HCT116 (cell line): ENCODE measurements at places on chromosomes 2 and 18.

GRCh38 chr2:63661076-63661475 lies 72.3 kb downstream of the MDH1 start:
- no peak for DNase-seq

DNA sequence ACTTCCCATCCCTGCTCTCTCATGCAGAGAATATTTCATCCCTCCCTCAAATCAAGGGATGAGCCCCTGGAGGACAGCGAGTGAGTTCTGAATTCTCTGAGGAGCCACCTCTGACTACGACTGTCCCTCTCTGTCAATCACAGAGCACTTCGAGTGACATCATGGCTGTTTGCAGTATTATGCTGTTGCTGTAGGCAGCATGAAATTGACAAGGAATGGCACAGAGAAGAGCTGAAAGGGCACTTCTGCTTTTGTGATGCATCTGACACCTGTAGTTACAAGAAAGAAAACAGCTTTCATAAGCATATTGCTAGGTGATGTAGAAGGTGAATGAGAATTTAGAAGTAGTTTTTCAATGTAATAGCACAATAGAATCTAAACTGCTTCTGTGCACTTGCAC lies 166.9 kb downstream of the ARHGAP15 start:
- no peak for DNase-seq

DNA sequence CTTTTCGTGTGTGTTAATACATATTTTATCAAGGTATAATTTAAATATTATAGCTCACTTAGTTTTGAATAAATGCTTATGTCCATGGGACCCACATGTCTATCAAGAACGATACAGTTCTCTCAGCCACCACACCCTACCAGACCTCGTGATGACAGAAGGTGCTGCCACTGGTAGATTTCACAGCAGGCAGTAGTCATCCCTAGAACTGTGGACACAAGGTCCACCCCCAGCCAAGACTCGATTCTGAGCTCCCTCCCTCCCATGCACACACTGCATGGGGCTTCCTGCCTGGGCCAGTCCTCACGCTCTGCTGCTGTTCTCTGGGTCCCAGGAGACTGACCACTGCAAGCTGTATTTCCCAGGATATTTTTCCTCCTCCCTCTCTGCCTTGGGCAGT lies 26.5 kb upstream of the CREB1 start:
- DNase-seq, result no peak

GRCh38 chr2:147331790-147332419 lies 512.9 kb upstream of the ACVR2A start:
- peak; percentile 38 for DNase-seq

- no peak for DNase-seq
Observed at GRCh38 chr2:20657522-20658235, 6.8 kb upstream of the HS1BP3 start.

DNA sequence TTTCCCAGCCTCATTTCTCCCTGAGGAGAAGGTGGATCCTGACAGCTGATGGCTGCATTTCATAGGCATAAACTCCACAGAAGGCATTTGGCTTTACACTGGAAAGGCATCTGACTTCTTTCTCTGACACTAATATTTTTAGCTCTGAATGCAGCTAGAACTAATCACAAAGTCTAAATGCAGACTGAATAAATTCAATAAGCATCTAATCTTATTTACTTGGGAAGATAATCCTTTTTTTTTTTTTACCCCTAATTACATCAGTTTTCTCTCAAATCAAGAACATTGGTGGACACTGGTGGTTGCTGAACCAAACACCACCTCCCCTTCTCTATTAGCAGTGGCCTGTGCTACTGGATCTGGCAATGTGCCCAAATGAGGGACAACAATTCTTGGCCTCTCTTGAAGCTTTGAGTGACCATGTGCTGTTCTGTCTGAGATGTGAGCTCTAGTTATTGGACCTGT lies 50.9 kb upstream of the CD226 start:
- no peak for DNase-seq

DNA sequence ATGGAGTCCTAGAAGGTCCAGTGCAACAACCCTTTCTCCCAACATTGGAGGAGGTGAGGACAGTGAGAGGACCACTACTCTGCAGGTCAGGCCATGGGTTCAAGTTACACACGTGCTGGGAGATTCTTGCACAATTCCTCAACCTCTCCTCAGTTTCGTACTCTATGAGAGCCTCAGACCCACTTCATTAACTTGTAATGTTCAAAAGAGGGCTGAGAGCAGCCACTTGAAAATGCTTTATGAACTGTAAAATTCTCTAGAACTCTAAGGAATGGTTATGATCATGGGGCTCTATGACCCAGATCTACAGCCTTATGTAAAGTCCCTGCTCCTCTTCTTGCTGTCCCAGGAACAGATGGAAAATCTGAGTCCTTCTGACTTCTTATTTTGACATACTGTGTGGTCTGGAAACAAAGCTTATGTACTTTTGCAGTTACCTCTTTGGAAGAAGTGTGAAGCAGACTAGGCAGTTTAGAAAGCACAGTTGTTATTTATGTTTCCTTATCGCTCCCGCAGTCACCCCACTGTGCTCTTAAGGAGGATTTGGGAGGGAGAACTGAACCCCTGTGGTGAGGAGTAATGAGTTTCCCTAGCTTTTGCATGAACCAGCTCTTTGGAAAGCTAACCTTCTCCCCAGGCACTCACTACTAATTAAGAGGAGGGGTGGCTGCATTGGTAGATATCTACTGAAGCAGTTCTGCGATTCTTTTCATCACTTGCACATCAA lies 296.6 kb downstream of the LRRTM1 start:
- no peak for DNase-seq

- no peak for DNase-seq
Observed at GRCh38 chr2:148928395-148928794, 53.4 kb downstream of the KIF5C start.

DNA sequence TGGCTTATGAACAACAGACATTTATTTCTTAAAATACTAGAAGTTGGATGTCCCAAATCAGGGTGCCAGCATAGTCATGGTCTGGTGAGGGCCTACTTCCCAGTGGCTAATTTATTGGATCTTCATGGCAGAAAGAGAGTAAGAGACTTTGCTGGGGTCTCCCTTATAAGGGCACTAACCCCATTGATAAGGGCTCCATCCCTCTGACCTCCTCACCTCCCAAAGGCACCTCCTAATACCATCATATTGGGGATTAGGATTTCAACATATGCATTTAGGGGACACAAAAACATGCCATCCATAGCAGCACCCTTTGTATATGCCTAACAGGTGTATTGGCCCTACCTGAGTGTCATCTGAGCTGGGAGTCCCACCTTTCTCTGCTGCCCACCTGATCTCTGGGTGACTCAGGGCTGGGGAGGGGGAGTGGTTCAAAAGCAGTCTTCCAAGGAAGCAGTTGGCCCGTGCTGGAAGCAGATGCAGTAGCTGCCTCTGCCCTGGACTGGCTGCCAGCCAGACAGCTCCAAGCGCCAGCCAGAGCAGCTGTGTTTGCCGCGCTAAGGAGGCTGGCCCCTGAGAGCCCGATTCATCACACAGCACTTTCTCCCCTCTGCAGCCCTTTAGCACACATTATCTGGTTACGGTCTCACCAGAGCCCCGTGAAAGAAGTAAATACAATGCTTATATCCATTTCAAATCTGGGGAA lies 84.6 kb downstream of the SMAD7 start:
- no peak for DNase-seq

- no peak for DNase-seq
Observed at GRCh38 chr2:45268631-45269030, 259.4 kb upstream of the SIX2 start.

DNA sequence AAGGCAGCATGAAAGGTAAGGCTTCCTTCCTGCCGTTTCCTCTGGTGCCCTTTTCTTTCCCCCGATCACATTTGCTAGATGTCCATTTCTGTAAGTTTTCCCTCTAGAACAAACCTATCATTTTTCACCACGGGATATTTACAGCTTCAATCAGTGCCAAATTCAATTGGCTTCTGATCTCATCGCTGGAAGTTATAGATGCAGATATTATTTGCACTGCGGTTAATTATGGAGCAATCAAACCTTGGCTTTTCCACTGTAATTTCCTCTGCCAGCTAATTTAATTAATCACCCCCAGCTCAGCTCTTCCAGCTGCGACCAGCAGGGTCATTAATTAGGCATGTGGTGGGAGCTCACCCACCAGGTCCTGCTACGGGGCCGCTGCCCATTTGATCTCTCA lies 86.1 kb downstream of the GBX2 start:
- no peak for DNase-seq

DNA sequence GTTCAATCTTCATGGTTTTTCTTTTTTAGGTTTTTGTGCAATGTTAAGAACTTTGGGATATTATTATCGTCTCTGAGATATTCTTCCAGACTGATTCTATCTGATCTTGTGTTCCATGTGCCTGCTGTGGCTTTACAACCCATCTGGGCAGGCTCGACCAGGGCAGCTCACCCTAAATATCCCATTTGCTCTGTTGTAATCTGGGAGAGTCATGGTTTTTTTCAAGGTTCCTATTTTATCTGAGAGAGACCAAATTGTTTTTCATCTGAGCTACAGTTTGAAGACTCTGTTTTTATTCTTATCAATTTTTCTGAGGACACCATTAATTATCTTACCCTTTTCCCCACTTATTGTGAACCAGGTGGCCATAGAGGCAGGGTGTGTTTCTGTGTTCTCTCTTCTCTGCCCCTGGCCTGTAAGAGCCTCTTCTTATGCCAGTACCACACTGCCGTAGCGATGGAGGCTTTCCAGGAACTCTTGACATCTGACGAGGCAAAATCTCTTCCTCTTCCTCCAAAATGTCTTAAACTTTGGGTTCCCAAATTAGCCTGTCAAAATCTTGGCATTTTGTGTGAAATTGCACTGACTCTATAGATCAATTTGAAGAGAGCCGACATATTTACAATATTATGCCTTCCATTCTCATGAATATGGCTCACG lies 3.1 kb downstream of the SP140L start:
- DNase-seq, result no peak

- DNase-seq, result no peak
Observed at GRCh38 chr2:230930149-230930780, 5.2 kb upstream of the GPR55 start.

GRCh38 chr2:177818412-177818811 lies 254.2 kb downstream of the PDE11A start:
- no peak for DNase-seq

DNA sequence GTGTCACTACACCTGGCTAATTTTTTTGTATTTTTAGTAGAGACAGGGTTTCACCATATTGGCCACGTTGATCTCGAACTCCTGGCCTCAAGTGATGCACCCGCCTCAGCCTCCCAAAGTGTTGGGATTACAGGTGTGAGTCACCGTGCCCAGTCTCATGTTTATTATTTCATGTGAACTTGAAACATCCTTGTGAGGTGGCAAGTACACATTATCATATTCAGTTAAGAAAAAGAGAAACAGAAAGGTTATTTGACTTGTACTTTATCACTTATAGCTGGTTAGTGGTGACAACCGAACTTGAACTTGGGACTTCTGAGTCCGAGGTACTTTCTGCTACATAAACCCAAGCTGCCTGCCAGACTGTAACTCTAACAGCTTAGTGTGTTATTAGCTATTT lies 24.4 kb downstream of the ABHD3 start:
- DNase-seq, result no peak

- no peak for DNase-seq
Observed at GRCh38 chr2:66523990-66524389, 89.1 kb downstream of the MEIS1 start.

DNA sequence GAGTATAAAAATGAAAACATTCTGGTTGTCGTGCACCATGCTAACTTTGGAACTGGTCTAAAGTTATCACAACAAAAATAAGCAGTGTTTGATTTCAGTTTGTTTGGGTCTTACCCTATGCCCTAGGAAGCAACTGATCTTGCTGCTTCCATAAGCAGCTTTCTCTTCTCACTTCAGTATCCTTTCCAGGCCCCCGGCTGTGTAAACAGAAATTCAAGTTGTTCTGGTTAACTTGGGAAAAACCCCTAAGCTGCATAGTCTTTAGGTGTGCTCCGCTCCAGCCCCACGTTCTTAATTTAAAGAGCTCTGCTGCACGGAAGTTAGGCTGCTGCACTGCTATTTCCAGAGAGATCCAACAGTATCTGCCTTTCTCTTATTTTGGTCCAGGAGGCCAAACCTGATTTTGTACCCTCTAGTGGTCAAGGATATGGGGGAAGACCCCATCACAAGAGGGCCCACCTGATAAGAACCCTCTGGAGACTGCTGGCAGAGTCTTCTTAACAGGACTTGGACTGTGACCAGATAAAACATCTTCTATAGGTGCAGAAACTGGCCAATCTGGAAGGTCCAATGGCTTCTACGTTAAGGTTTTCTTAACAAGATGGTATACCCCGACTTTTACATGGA lies 69.1 kb downstream of the FEZ2 start:
- no peak for DNase-seq

GRCh38 chr2:100976061-100976460 lies 26.0 kb upstream of the RPL31 start:
- DNase-seq, result no peak

DNA sequence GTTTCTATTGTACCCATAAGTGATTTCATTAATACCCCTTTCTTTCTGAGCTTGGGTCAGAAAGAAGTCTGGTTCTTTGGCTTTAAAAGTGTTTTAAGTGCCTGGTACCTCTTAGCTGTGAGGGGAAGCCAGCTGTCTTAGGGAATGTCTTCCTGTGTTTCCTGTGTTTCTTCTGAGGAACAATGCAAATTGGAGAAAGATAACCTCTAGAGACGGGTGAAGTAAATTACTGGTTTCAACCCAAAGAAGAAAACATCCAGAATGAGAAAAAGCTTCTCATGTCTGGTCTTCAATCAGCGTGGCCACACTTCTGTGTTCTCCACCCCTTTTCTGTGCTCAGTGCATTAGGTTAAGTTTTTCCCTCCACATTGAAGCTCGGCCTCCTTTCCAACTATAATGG lies 10.2 kb upstream of the CHN1 start:
- no peak for DNase-seq

DNA sequence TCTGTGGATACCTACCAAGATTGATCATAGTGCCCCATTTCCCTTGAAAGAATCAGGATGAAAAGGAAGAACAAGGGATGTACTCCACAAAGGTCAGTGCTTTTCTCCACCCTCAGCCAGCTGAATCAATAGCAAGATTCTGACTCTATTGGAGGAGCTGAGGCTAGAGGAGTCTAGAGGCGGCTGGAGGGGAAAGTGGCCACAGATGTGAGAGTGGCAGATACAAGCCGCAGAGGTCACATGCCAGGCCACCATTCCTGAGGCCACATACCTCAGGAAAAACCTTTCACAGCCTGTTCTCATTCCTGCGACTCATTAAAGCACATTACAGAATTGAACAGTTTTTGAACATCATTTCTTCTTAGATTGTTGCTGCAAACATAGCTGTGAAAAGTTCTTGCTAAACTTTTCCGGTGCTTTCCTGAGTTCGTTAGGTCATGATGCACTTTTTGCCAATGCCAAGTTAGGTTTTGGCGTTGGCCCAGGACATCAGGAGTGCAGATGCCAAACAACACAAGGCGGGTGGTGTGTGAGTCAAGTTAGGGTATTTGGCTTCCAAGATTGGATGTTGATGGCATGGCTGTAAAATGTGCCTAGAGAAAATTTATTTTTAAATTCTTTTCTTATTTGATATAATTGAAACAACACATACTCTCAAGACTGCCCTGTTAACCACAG lies 160.7 kb upstream of the SP5 start:
- no peak for DNase-seq
